ENCODE measurements at places on chromosomes 4 and X.

- no peak for DNase-seq
Measured at GRCh38 chr4:17072483-17072882, 174.0 kb upstream of the LDB2 start.

- DNase-seq, result no peak
Measured at GRCh38 chr4:182975806-182976205, 58.6 kb upstream of the DCTD start.

DNA sequence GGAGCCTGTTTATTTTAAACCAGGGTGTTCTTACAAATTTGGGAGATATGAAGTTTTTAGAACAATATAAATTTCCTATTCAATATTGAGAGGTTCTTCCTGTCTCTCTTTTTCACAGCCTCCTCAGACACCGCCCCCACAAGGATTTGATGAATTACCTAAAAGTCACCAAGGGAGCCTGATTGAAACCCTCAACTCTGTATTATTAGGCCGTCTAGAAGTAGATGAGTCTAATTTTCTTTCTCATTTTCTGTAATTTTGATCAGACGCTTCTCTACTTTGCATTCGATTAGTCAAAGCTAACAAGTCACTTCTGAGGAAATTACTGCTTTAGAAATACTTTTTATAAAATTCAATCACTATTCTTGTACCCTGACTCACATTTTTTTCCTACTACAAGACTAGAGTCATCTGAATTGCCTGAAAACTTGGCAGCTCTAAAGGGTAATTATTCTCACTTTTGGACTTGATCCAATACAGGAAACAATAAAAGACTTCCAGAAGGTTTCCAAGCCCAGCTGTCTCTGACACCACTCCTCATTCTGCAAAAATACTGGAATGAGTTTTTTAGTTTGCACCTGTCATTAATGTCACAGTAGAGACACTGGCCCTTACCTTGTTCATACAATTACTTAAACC is 111.2 kb downstream of the ELOVL6 start:
- no peak for DNase-seq

- no peak for DNase-seq
Measured at GRCh38 chrX:136318895-136319597, 18.3 kb downstream of the ADGRG4 start.

DNA sequence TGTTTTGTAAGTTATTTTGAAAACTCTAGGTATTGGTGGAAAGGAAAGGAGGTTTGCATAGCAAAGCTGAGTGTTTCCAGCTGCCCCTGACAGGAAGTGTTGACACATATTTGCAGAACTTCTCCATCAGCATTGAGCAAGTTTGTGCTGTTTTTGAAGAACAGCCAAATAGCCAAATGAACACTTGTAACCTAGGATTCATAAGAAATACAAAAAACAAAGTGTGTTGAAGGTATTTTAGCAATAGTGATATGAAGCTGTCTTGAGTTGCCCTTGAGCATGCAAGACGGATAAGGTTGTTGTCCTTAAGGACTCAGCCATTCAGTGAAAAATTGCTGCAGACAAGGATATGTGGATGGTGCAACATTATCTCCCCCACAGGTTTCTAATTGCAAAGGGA is 68.3 kb upstream of the PGM2 start:
- no peak for DNase-seq

GRCh38 chrX:129959493-129959832 is 23.0 kb upstream of the BCORL1 start:
- no peak for DNase-seq

GRCh38 chrX:91108761-91109160 is 325.9 kb upstream of the PABPC5 start:
- DNase-seq, result no peak

GRCh38 chr4:5186271-5187064 is 135.2 kb downstream of the STK32B start:
- peak; percentile 84 for DNase-seq

DNA sequence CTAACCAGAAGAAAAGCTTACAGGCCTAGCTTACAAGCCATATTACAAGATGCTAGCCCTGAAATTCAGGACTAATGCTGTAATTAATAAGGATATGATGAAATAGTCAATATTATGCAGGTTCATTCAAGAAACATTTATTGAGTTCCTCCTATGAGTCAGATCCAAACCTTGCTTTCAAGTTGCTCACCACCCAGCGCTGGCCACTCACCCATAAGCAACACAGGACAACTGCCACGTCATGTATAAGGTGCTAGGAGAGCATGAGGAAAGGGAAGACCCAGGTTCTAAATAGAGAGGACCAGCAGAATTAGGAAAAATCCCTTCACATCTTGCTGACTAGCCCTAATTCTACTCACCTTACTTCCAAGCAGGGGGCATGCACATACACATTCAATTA is 23.3 kb downstream of the MAML3 start:
- no peak for DNase-seq

GRCh38 chr4:36511785-36512184 is 230.4 kb downstream of the DTHD1 start:
- DNase-seq, result no peak

DNA sequence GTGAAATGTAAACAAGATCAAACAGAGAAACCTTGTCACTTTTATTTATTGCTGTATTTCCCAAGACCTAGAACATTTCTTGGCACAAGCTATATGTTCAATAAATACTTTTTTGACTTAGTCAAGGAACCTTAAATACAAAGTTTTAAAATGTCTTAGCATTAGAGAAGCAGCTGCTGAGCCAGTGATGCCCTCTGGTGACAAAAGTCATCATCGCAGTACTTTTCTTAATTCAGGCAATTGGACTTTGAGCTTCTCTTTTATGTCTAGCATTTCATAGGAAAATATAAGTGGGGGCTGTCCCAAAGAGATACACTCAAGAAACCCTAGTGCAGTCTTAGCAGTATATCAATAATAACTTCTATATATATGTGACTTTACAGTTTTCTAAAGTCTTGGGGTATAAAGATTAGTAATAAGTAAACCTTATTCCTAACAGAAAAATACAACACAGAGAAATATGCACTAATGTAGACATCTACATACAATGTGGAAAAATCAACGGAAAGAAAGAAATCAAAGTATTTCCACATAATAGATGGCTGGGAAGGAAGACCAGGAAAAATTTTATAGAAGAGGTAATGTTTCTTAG is 118.4 kb downstream of the DTHD1 start:
- DNase-seq, result no peak

GRCh38 chr4:85732124-85732523 is 257.2 kb downstream of the ARHGAP24 start:
- no peak for DNase-seq

DNA sequence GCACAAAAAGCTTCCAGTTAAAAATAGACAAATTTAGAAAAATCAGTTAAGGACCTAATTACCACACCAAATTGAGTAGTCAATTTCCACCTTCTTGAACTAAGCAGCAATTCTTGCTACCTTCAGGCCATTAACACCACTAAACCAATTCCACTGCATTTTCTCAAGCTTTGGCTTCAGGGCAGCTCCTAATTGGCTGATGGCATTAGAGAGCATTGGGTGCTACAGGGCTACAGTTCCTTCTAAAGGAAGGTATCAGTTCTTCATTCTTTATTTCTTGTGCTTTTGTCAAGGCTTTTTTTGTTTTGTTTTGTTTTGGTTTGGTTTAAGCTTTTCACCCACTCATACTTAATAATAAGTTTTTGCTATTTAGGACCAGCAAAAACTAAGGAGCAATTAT is 90.2 kb upstream of the FAM241A start:
- DNase-seq, result no peak

DNA sequence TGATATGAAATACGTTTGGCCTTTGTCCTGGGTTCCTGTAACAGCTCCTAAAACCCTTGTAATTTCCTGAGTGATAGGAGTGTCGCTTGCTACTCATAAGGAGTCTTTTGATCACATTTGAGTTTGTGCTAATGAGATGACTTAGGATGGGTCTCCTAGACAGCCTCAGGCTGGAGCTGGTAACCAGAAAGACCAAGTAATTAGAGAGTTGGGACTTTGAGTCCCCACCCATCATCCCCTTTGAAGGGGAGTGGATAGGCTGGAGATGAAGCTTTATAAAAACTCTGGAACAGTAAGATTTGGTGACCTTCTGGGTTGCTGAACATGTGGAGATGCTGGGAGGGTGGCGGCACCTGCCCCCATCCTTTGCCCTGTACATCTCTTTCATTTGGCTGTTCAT is 2.9 kb downstream of the SEC24B start:
- DNase-seq, result no peak

GRCh38 chr4:110640576-110640975 is 17.7 kb upstream of the PITX2 start:
- no peak for DNase-seq

GRCh38 chr4:19348746-19349145 is 903.0 kb upstream of the SLIT2 start:
- no peak for DNase-seq

DNA sequence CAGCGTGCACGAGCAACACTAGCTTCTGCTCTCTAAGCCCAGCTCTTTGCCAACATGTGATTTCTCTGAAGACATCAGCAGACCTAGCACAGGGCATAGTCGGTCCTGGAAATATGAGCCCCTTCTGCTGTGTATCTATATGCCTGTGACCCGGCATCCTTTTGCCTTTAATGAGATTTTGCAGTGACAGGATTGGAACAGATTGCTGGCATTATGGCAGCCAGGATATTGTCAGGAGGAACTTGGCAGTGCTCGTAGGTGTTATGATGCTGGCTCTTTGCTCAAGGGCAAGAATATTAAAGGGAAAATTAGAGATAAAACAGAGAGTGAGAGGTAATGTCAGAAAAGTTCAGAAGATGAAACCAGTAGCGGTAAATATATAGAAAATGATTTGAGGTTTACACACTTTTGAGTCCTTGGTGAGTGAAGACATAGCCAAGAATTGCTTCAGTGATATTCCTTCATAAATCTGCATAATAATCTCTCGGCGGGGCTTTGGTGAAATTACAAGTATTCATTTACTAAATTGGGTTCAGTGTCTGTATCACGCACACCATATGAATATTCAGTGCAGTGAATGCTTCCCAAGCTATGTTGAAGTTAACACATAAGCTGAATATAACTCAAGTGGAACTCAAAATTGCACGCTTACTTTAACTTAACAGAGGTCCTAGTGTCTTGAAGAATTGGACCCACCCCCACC is 502.1 kb upstream of the NR3C2 start:
- DNase-seq, result no peak

- DNase-seq, result no peak
Measured at GRCh38 chr4:177320721-177321120, 11.0 kb downstream of the NEIL3 start.

GRCh38 chr4:39255266-39255665 is 72.9 kb downstream of the WDR19 start:
- DNase-seq, result no peak

- no peak for DNase-seq
Measured at GRCh38 chr4:69835766-69836165, 24.2 kb downstream of the SULT1E1 start.

All from NCI-H187 treated with DMSO at 0.1 percent for 48 hours (cell line).